Cardiac muscle cell (in vitro differentiated cells and primary cell): ENCODE measurements at places on chromosomes 4 and X.

DNA sequence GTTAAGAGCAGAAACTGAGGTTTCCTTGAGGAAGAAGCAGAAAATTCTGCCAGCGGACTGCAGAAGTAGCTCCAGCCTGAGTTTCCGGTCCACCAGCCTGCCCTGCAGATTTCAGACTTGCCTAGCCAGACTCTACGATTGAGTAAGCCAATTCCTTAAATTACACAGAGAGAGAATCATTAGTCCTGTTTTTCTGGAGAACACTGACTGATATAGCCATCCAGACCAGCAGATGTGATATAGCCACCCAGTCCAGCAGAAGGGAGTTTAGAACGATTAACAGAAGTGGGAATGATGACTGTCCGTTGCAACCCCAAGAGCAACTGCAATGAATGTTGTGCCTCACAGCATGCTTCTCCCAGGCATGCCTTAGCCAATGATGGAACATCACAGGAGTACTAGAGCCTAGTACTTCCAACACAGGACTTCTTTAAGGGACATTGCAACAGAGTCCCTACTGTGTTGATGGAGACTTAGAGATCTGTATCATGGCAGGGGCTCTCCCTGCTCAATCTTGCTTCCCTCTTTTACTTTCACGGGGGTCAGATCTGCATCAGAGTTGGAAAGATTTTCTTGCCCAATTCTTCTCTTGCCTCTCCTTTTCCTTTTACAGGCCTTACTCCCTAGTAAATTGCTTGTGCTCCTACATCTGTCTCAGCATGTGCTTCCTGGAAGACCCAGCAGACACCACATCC, 264.6 kb upstream of the CLNK start:
- H3K4me1 ChIP-seq, result no peaks in the 10 kb centered on the region
- no peak overlapping the region for H3K27ac ChIP-seq
- DNase-seq, result no peak
- H3K36me3 ChIP-seq, result no peaks in the 10 kb centered on the region
- no peaks in the 10 kb centered on the region for H3K27me3 ChIP-seq
- no peak overlapping the region for H3K4me3 ChIP-seq

- DNase-seq, result peak; percentile 77
- H3K27me3 ChIP-seq, result no peaks in the 10 kb centered on the region
- no peak overlapping the region for H3K4me3 ChIP-seq
- H3K27ac ChIP-seq, result no peak overlapping the region
These were observed 292.8 kb upstream of the ARSJ start for GRCh38 chr4:114272226-114272625.

DNA sequence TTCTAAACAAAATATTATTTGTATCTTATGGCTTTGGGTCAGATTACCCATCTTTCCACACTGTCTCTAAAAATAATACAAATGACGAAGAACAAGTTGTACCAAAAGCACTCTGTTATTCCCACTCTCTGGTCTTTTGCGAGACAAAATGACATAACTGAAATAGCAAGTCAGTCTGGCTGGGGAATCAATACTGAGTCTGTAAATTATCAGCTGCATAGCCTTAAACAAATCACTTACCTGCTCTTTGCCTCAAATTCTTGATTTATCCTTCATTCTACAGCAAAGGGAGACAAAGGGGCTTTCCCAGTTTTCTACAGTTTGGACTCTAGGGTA, 40.9 kb downstream of the SOWAHB start:
- no peaks in the 10 kb centered on the region for H3K36me3 ChIP-seq
- peaks cover 7% of the 10 kb centered on the region for H3K4me1 ChIP-seq
- H3K27ac ChIP-seq, result no peak overlapping the region
- no peaks in the 10 kb centered on the region for H3K27me3 ChIP-seq
- no peak for DNase-seq

GRCh38 chrX:103361798-103362197, 5.5 kb downstream of the TCEAL9 start:
- H3K4me3 ChIP-seq, result no peak overlapping the region
- DNase-seq, result no peak
- H3K4me1 ChIP-seq, result peaks cover 28% of the 10 kb centered on the region
- peaks cover 7% of the 10 kb centered on the region for H3K36me3 ChIP-seq
